Heart left ventricle (tissue), 16 donors: ENCODE measurements at places on chromosomes 1 and 21.

DNA sequence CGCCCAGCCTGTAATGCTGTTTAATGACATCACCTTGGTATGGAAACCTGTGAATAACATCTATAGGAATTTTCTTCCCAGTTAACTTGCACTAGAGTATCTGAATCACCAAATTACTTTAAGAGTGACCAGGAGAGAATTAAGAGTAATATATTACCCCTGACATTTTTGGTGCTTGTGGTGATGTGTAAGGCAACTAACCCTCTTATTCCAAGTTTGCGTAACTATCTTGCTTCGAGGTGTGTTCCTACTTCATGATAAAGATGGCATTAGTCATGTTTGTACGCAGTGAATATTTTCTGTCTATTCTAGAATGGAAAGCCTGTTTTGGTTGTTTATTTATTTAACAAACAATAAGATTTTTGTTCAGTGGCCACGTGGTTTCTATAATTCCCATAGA lies 131.3 kb downstream of the ZP4 start:
- no peak for DNase-seq

DNA sequence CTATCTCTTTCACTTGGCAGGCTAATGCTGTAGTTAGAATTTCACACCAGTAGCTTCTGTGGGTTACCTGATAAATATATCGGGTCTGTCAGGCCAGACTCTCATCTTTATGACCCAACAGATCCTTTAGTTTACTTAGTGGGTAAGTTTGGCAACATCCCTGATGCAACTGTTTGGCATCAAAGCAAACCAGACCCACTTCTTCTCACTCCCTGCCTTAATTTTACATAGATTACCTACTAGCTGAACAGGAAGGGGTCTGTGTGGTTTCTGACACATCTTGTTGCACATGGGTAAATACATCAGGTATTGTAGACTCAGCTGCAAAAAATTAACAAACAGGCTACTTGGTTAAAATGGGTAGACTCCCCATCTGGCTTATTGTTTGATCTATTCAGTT lies 3.2 kb upstream of the GUK1 start:
- no peak for DNase-seq

GRCh38 chr1:185500001-185500626 lies 183.1 kb upstream of the IVNS1ABP start:
- DNase-seq: no peak

DNA sequence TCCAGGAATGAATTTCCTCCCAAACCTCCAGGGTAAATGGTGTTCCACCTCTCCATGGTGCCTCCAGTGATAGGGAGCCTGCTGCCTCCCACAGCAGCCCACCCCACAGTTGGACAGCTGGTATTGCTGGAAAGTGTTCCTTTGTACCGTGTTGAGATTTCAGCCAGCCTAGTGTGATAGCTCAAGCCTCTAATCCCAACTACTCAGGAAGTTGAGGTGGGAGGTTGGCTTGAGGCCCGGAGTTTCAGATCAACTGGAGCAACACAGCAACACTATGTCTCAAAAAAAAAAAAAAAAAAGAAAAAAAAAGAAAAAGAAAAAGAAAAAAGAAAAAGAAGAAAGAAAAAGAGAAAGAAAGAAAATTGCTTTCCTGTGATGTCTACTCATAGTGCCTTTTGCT lies 96.1 kb downstream of the CHD1L start:
- no peak for DNase-seq

DNA sequence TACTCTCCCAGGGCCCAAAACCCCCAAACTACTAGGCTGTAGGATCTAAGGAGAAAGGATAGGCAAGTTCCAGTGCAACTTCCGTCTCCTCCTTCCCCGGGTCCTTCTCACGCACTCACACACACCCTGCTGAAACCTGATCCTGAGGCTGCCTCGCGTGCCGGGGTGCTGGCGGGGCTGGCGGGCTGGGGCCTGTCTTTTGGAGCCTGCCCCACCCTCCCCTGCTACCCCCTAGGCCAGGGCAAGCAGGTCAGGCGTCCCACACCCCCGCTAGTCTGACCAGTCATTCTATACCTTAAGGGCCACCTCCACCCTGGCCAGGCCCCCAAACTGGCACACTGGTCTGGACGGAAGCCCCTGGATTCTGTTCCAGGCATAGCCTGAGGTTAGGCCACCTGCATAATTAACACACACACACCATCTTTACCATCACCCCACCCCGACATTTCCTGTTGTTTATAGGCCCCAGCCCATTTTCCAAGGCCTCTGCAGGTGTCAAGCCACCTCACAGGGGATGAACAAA lies 48.3 kb upstream of the ARTN start:
- no peak for DNase-seq

- no peak for DNase-seq
Measured at GRCh38 chr1:233412812-233413211, 85.3 kb downstream of the MAP3K21 start.

DNA sequence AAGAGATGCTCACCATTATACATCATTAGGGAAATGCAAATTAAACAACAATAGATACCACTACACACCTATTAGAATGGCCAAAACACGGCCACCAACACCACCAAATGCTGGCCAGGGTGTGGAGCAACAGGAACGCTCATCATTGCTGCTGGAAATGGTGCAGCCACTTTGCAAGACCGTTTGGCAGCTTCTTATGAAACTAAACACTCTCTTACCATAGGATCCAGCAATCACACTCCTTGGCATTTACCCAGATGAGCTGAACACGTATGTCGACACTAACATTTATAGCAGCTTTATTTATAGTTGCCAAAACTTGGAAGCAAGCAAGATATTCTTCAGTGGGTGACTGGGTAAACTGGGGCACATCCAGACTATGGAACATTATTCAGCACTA lies 28.9 kb upstream of the ADARB1 start:
- no peak for DNase-seq

GRCh38 chr1:201450721-201451291 lies 18.2 kb downstream of the PHLDA3 start:
- DNase-seq: peak; percentile 80

GRCh38 chr1:179055937-179056336 lies 25.9 kb upstream of the TOR3A start:
- DNase-seq: no peak

- no peak for DNase-seq
Measured at GRCh38 chr1:44265656-44266358, 52.5 kb downstream of the DMAP1 start.

DNA sequence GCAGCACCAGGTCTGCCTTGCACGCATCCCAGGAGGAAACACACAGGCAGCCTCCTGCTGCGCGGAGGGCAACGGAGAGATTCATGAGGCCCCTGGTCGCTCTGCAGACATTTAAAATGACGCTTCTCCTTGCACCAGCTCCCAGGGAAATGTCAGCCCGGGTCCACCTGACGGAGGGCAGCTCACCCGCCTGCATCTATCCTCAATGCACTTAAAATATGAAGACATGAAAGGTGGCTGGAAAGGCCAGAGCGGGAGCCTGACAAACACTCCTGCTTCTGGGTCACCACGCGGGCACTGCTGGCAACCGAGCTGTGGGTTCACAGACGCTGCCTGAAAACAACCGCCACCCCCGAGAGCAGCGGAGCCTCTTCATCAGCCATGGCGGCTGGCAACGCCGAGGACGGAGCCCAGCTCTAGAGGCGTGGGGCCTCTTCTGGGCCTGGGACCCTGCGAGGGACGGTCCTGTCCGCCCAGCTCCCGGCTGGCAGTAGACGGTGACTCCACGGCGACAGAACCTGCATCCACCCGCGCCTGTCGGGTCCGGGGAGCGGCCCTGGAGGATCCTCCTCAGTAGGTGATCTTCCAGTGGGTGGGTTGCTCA lies 22.7 kb downstream of the POFUT2 start:
- no peak for DNase-seq

GRCh38 chr1:10634428-10635084 lies 159.8 kb downstream of the PEX14 start:
- DNase-seq: no peak

- DNase-seq: no peak
Measured at GRCh38 chr1:176546825-176547224, 83.8 kb downstream of the PAPPA2 start.

DNA sequence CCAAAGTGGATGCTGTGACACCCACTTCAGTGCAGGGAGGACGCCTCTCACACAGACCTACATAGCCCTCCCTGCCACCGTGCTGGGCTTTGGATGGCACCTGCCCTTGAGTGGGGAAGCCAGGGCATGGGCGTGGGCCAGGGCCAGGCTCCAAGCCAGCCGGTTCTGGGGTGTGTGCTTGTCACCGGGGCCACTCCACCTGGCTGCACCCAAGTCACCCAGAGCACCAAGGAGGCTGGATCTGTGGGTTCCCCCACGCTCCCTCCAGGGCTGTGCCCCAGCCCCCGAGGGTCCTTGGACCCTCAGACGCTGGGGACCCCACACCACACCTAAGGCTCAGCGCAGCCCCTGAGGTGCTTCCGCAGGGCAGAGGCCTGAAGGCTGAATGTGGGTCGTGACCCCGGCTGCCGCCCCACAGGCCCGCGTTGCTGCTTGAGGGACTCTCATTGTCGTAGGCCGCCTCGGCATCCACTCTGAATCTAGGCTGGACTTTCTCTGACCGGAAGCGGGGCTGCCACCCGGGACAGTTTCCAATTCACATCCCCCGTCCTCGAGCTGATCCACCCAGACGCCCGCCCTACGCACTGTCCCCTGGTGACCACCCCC lies 1.5 kb downstream of the MXRA8 start:
- no peak for DNase-seq

- no peak for DNase-seq
Measured at GRCh38 chr1:71324671-71325267, 243.9 kb upstream of the ZRANB2 start.

GRCh38 chr1:64936956-64937355 lies 29.4 kb downstream of the JAK1 start:
- no peak for DNase-seq
